ENCODE measurements at places on chromosomes 5 and 9.

DNA sequence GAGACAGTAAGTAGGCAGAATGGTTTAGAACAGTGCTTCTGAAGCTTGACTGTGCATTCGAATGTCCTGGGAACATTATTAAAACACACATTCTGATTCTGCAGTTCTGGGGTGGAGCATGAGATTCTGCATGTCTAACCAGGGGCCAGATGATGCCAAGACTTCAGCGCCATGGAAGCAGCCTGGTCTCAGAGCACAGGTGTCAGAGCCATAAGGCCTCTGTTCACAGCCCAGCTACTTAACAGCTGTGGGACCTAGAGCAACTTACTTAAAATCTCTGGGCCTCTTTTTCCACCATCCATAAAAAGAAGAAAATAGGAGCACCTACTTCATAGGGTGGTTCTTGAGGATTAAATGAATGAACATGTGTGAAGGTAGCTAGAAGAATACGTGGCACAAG is 84.0 kb downstream of the GNAQ start:
- no peak for DNase-seq

DNA sequence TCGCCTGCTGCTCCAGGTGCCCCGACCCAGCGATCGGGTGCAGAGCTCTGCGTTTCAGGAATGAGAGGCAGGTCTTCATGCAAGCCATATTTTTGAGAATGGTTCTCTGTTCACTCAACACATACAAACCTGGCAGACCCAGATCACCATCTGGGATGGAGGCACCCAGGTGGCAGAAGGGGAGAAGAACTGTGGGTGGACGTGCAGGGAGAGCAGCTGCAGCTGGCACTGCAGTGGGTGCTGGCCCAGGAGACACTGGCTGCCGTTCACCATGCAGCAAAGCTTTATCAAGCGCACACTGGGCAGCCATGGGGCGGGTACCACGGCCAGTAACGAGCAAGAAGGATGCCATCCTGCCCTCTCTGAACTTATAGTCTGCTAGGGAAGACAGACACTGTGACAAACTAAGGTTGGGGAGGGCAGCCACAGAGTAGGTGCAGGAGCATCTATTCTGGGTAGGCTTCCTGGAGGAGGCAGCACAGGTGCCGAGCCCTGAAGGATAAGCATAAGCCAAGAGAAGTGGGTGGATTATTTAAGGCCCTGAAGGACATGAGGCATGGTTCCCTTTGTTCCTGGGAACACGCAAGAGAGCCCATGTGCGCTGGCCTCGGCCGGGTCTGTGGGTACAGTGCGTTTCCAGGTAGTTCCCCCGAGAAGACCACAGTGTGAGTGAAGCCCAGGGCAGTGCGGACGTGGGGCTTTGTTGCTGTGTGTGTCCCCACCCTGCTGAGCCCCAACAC is 46.2 kb upstream of the FCN2 start:
- DNase-seq: no peak

- DNase-seq: no peak
Measured at GRCh38 chr5:158079097-158079496, 220.2 kb upstream of the CLINT1 start.

DNA sequence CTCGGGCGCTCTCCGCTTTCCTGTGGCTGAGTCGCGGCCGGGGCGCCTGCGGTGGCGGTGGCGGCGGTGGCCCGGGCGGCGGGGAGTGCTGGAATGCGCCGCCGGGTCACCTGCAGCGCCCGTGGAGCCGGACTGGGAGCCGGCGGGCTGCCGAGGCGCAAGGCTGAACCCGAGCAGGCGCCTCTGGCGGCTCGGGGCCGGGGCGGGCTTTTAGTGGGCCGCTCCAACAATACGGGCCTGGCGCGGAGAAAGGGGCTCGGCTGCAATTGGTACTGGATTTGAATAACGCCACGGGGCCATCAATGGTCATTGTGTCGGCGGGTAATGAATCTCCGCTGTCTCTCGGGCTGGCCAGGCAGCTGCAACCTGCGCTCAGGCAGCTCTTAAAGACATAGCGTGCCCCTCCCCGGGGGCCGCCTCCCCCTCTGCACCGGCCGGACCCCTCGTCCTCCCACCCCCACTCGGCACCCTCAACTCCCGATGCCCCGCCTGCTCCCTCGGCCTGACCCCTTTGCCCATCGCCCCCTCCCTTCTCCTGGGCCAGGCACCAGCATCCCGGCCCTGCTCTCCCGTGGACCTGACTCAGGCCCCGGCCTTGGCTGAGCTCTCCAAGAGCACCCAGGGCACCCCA is 22.1 kb downstream of the URM1 start:
- DNase-seq: no peak

GRCh38 chr5:116265471-116265870 is 180.6 kb downstream of the COMMD10 start:
- DNase-seq: no peak

GRCh38 chr5:96839071-96839592 is 31.4 kb upstream of the ERAP1 start:
- DNase-seq: no peak

DNA sequence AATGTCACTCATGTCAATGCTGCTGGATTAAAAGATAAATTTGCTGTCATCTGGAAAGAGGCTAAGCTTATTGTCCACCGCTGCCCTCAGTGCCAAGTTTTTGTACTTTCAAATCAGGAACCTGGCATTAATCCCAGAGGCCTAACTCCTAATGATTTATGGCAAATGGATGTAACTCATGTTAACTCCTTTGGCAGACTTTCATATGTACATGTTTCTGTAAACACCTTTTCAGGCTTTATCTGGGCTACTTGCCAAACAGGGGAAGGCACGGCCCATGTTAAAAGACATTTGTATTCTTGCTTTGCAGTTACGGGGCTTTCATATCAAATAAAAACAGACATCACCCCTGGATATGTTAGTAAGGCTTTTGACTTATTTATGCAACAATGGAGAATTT is 608.0 kb upstream of the ACO1 start:
- peak; percentile 36 for DNase-seq

DNA sequence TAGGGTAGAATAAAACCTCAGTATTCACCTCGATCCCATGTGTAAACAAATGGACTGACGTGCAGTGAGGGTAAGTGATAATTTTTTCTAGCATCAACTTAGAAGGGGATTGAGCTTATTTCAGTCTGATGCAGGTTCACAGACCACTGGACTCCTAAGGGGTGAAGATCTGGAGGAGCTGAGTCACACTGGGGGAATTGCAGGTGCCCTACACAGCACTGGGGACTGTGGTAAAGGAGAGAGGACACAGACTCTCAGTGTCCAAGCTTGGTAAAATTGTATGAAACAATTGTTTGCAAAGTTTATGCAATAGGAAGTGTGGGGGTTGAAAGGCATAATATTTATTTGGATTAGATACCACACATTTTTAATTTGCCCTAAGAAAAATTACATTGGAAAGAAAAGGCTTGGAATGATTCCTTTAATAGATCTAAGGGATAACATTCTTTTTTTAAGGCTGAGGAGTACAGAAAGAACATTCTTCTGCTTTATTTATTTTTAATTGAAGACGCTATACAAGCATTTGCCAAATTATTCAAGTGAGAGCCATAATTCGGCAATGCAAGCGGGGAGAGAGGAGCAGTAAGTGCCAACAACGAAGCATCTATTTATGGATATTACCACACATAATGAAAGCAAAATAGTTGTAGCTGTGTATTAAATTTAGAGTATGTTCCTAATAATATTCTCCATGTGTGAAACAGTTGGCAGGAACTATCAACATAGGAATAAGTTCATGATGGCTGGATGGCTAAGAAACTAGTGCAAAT is 766.9 kb upstream of the ADAMTS16 start:
- DNase-seq: no peak

- DNase-seq: peak; percentile 87
Measured at GRCh38 chr5:10233505-10233904, 16.2 kb downstream of the ATPSCKMT start.

- no peak for DNase-seq
Measured at GRCh38 chr5:141478321-141478945, 2.7 kb downstream of the PCDHGC3 start.

- no peak for DNase-seq
Measured at GRCh38 chr5:131481569-131481968, 153.5 kb downstream of the RAPGEF6 start.

- DNase-seq: peak; percentile 57
Measured at GRCh38 chr5:78985116-78985724, at the start of gene ARSB. ARSB (minus strand) TSS chr5:78985310; CDS start chr5:78985248, 62 bp downstream.

GRCh38 chr9:84997472-84997871 is 327.9 kb downstream of the NTRK2 start:
- DNase-seq: no peak

GRCh38 chr9:137764981-137765380 is 112.6 kb upstream of the CACNA1B start:
- no peak for DNase-seq

DNA sequence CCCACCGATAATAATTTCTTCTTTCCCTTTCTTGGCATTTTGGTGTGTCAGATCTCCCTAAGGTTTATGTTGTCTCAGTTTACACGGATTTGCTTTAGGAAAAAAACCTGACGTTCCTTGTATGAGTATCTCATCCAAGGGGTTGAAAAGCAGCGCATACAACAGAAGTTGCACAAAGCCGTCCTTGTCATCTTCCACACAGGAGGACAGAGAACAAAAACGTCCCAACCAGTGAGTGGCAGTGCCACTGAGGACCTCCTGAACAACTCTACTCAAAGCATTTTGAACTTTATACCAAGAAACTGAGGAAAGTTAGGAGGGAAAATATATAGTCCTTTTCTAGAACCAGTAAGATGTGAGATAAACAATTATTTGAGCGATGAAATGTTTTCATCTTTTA is 547.0 kb downstream of the PDE4D start:
- DNase-seq: no peak

DNA sequence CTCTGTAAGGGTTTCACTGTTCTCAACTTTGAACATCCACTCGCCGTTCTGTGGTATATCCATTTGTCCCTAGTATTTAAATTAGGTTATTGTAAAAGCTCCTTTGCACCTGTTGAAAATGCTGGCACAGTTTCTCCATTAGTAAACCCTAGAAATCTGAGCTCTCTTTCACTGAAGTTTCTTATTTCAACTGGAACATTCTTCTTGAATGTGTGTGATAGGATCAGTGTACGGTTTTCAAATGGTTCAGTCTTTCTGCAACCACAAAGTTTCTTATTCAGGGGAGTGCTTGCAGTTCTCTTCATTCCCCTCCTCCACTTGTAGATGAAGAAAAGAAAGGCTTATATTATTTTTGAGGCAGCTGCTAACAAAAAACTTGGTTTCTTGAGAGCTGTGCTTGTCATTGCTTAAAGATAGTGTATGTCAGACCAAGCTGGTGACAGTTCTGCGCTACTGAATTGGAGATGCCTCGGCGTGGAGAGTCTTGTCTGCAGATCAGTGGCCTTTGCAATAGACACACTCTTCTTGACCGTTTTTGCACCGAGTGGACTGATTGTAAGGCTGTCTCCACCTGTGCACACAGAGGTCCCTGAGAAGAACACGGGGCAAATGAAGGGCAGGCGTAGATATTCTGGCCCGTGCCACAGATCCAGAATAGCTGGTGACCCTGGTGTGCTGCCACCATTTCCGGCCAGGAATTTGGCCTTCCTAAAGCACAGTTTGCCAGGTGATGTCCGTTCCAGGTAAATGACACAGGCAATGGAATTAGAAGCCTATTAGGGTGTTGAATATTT is 102.2 kb downstream of the TRIO start:
- DNase-seq: no peak

GRCh38 chr9:72156586-72156985 is 7.3 kb downstream of the GDA start:
- DNase-seq: no peak

DNA sequence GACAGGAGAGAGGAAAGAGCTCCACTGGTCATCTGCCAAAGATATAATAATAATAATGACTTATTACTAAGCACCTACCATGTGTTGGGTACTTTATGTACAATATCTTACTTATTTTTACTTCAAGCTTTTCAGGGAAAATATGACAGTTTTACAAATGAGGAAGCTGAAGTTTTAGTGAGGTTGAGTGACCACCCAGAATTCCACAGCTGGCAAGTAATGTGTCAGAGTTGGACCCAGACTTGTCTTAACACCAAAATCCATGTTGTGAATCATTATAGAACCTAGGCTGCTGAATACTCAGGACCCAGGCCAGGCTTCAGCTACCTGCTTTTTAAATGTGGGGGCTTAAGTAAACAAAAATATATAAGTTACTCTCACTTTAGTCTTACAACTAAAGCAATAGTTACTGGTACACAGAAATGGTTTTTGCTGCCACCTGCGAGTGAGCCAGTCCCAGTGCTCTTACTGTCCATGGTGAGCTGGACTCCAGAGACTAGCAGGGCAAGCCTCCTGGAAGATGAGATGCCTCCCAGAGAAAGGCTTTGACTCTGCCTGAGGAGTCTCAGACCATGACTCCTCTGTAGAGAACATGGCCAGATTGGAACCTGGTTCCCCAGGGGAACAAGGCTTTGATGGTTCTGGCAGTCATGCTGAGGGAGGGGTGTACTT is 29.9 kb downstream of the RUSC2 start:
- no peak for DNase-seq

DNA sequence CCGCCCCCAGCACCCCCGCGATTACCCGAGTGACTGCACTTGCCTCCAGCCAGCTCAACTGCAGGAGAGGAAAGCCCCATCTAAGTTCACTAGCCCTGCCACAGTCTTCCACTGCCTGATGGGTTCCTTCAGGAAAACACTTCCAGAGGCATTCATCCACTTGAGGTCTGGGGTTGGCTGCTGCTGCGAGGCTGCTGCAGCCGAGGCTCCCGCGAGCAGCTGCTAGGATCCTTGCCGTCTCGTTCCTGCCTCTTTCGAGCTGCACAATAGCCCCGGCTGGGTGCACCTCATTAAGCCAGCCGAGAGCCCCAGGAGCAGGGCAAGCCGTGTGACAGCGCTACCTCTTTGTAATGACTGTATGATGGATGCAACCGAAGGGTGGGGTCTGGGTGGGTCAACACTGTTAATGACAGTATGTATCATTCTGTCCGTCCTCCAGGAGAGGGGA is 24.2 kb upstream of the ELAVL2 start:
- peak; percentile 46 for DNase-seq

GRCh38 chr5:65695162-65695755 is 26.6 kb downstream of the SGTB start:
- no peak for DNase-seq

DNA sequence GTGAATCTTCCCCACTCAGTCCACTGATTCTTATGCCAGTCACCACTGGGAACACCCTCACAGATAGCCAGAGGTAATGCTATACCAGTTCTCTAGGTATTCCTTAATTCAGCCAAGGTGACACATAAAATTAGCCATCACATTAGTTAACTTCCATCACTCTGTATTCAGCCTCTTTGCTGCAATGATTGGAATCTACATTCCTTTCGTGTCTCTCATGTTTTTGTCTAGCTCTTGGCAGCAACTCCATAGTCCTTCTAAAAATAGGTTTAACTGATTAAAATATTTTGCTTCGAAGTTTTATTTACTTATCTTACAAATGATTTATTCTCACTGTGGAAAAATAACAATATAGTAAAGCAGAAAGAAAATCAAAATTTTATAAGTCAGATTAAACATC is 19.6 kb upstream of the RNF20 start:
- no peak for DNase-seq

Measured in WERI-Rb-1 (cell line).